NCI-H2081 treated with DMSO at 0.1 percent for 48 hours (cell line): ENCODE measurements at places on chromosomes 12 and 14.

- no peak for DNase-seq
Measured at GRCh38 chr12:6288235-6288634, 22.2 kb upstream of the PLEKHG6 start.

- no peak for DNase-seq
Measured at GRCh38 chr14:90813442-90813841, 2.8 kb downstream of the TTC7B start.

- DNase-seq, result no peak
Measured at GRCh38 chr12:40446385-40446784, 221.6 kb downstream of the LRRK2 start.

- no peak for DNase-seq
Measured at GRCh38 chr12:5430641-5431603, 986 bp upstream of the NTF3 start.

GRCh38 chr12:6039894-6040601 is 84.4 kb downstream of the VWF start:
- DNase-seq, result no peak

GRCh38 chr12:131333621-131334440 is 377.1 kb upstream of the SFSWAP start:
- no peak for DNase-seq

GRCh38 chr14:29687071-29687765 is 240.4 kb downstream of the PRKD1 start:
- DNase-seq, result no peak

DNA sequence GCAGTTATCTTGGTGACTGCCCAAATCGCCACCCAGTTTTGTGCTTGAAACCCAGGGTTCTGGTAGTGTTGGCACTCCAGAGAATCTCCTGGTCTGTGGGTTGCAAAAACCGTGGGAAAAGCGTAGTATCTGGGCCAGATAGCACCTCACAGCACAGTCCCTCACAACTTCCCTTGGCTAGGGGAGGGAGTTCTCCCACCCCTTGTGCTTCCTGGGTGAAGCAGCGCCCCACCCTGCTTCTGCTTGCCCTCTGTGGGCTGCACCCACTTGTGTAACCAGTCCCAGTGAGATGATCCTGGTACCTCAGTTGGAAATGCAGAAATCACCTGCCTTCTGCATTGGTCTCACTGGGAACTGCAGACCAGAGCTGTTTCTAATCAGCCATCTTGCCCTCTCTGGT is 16.4 kb downstream of the CLEC2D start:
- DNase-seq, result no peak

DNA sequence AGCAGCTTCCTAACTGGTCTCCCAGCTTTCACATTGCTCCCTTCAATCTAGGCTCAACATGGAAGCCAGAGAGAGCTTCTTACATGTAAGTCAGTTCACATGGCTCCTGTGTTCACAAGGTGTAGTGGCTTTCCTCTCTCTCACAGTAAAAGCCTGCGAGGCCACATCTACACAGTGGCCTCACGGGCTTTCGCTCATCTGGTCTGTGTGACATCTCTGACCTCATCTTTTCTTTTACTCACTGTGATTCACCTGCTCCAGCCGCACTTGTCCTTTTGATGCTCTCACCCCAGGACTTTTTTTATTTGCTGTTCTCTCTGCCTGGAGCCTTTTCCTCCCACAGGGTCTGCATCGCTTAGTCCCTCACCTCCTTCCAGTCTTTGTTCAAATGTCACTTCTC is 122.1 kb downstream of the SLC5A8 start:
- DNase-seq, result no peak

- no peak for DNase-seq
Measured at GRCh38 chr12:122137681-122138080, 36.3 kb downstream of the IL31 start.

DNA sequence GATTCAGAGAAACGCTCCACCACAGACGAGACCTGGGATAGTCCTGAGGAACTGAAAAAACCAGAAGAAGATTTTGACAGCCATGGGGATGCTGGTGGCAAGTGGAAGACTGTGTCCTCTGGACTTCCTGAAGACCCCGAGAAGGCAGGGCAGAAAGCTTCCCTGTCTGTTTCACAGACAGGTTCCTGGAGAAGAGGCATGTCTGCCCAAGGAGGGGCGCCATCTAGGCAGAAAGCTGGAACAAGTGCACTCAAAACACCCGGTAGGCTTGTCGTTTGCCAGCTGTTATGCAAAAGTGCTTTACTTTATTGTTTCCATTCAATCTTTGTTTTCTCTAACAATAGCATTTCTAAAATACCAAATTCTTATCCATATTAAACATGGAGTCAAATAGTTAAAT is 287.3 kb downstream of the NAV3 start:
- no peak for DNase-seq

GRCh38 chr14:21846227-21846885 is 172.7 kb upstream of the OR4E1 start:
- DNase-seq, result no peak

DNA sequence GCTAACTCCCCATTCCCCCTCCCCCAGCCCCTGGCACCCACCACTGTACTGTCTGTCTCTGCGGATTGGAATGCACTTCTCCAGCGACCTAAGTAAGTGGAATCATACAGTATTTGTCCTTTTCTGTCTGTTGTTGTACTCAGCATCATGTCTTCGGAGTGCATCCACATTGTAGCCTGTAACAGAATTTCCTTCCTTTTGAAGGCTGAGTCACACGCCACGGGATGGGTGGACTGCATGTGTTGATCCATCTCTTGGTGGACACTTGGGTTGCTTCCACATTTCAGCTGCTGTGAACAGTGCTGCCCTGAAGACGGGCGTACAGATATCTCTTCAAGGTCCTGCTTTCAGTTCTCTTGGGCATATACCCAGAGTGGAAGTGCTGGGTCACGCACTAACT is 34.4 kb downstream of the DDX51 start:
- DNase-seq, result no peak

- DNase-seq, result no peak
Measured at GRCh38 chr14:100722367-100722766, 4.3 kb upstream of the DLK1 start.

- no peak for DNase-seq
Measured at GRCh38 chr12:113506867-113507266, 35.2 kb upstream of the LHX5 start.

- DNase-seq, result peak; percentile 15
Measured at GRCh38 chr12:6735448-6736191, 11.8 kb downstream of the COPS7A start.

- DNase-seq, result no peak
Measured at GRCh38 chr12:55068416-55069010, 48.7 kb downstream of the NEUROD4 start.

GRCh38 chr14:62162998-62163589 is 400.9 kb downstream of the SNAPC1 start:
- no peak for DNase-seq

DNA sequence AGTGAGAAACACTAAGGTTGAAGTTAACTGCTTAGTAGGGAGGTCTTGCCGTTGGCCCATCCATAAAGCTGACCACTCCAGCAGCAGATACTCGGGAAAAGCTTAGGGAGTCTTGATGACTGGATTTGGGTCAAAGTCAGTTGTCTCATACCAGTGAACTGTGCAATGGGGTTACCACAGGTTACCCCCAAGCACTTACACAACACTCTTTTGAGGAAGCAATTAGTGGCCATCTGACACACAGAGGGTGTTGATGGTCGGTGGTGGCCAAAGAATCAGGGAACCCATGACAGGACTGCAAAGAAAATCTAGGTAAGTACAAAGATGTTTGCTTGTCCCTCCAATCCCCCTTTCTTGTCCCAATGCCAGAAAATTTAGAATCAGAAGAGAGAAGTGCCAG is 410.2 kb downstream of the APAF1 start:
- no peak for DNase-seq

DNA sequence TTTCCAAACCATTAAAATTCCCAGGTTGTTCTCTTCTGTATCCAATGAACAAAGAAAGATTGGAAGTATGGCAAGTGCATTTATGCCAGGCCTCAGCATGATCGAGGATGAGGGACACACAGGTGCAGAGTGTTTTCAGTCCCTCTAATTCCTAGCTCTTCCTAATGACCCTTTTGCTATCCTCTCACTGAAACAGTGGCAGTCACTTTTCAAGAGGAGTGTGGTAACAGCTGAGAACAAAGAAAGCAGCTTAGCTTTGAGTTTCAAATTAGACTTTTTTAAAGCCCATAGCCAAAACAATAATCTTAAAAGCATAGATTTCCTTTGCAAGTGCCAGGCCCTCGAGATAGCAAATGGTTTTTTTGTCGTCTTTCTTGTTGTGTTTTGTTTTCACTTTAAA is 110.8 kb downstream of the KCNH5 start:
- no peak for DNase-seq

- DNase-seq, result no peak
Measured at GRCh38 chr12:93823616-93824391, 146.6 kb downstream of the CRADD start.

DNA sequence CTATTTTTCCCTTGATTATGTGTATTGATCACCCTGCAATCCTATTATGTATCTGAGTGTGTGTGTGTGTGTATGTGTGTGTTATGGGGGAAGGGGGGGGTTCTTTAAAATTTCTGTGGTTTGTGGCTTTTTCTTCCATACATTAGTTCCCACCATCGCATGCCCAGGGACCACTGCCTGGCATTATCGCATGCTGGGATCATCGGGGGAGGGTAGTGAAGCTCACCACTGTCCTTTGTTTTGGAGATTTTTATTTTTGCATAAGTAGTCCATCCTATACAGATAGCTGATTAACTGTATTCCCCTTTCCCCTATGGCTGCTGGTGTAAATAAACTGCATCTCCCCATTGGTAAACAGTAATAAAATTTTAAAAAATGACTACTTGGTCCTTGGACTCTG is 3.4 kb downstream of the ATXN7L3B start:
- no peak for DNase-seq

DNA sequence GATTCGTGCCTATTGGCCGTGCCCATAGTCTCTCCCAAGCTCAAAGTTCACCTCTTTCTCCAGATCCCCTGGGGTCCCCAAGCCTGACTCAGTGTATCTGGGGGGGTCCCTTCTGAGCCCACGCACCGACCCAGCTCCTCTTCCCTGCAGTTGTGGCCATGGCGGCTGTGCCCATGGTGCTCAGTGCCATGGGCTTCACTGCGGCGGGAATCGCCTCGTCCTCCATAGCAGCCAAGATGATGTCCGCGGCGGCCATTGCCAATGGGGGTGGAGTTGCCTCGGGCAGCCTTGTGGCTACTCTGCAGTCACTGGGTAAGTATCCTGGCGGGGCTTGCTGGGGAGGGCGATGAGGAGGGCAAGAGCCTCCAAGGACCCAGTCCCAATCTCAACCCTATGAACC is 5.1 kb downstream of the IFI27 start:
- DNase-seq, result no peak

- DNase-seq, result no peak
Measured at GRCh38 chr12:52598966-52599365, 2.3 kb downstream of the KRT72 start.

DNA sequence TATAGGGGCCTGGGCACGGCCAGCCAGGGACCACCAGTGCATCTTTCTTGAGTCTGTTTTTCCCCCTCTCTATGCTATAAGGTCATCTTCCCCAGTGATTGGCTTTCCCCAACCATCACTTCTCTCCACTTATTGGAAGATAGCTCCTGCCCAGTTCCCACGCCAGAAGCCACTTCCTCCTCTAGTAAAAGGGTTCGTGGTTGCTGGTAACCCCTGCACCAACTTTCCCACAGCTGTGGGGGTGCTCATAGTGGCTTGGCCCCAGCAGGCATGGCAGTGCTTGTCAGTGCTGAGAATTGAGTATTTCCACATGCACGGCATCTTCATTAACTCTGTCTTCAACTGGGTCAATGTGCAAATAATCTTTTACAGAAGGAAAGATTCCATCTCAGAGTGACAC is 215.4 kb downstream of the FOXN3 start:
- DNase-seq, result no peak

DNA sequence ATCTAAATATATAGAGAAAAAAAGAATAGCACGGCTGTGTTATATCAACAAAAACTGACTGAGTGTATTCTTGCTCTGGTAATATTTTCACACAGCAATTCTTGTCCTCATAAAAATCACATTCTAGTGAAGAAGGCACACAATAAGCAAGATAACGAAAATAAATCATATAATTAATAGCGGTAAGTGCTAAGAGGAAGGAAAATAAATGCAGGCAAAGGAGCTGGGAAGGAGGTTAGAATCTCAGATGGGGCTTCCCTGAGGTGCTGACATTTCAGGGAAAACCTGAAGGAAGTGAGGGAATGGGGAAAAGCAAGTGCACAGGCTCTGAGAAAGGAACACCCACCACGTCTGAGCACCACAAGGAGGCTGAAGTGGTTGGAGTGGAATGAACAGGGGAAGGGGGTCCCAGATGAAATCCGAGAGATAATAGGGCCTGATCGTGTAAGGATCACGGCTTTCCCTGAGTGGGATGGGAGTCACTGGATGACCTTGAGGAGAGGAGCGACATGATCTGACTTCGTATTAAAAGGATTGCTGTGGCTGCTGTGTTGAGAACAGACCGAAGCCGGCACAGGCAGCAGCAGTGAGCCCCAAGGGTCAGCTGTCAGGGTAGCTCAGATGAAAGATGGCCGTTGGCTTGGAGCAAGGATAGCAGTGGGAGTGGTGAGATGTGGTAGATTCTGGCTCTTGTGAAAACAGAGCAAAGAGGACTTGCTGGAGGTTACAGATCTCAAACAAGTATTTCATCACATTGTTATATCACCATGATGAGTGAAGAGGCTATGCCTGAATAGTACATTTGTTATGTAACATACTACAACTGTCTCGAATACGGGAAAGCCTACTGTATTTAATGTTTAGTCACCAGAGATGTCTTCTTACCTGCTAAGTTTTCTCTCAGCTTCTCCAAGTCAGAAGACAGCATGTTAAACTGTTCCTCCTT is 67.1 kb upstream of the VPS33A start:
- no peak for DNase-seq

DNA sequence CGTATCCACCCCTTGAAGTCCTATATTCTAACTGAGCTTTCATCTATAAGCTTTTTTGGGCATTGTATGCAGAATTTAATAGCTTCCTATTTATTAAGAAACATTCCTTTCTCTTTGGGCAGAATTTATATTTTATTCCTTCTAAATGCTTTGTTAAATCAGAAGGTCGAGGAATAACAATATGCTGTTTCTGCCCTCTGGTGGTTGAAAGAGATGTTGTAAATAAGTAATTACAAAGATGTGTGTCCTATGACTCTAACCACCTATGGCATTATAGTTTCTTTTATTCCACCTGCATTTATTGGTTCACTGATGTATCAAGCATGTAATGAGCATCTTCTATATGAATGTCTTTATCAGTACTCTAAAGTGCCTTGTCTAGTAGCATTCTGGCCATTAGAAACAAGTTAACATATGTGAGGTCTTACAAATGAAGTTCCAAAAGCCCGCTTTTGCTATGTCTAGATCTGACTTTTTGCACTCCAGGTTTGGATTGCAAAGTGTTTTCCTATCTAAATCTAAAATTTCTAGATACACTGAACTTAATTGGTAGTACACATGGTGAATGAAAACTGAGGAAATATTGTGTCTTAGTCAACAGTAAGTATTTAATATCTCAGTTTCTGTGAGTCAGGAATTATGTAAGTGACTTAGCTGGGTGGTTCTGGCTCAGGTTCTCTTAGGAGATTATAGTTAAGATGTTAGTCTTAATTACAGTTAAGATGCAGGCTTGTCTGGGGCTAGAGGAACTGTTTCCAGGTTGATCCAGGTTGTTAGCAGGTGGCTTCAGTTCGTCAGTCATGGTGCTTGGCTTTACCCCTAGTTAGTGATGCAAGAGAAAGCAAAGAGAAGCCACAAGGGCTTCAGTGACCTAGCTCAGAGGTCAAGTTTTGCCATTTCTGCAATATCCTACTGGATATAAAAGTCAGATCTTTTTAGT is 57.5 kb downstream of the PLEKHA5 start:
- DNase-seq, result peak; percentile 31

- DNase-seq, result no peak
Measured at GRCh38 chr12:127886827-127887226, 380.1 kb upstream of the TMEM132C start.

- no peak for DNase-seq
Measured at GRCh38 chr12:46938071-46938678, 112.4 kb upstream of the SLC38A4 start.
